Stimulated activated CD8-positive, alpha-beta memory T cell treated with anti-CD3 and anti-CD28 coated beads, Interleukin-7, amount 100 ng/mL, for 1 hour (primary cell): ENCODE measurements at places on chromosomes 12 and 14.

GRCh38 chr12:85016413-85016812 lies 19.7 kb downstream of the TSPAN19 start:
- no peak for DNase-seq

DNA sequence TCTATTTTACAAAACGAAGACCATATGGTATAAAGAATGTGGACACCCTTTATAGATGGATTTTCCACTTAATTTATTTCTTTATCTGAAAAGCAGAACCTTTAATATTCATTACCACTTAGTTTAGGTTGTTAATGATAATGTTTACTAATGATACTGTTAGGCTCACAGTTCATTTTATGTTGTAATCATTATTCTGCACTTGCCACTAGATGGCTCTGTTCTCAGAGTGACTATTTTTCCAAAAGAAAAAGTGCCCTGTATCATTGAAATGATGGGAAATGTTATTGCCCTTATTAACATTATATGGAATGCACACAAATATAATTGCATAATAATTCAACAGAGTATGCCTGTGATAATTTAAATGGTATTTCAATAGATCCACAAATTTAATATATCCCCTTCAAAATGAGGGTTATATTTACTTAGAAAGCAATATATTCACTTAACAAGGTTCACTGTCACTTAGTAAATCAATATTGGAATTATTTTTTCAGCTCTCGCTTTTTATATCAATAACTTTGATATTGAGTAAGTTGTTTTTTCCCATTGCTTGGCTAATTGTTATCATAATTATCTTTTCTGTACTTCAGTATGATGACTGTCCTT lies 95.7 kb downstream of the PDE3A start:
- no peak for DNase-seq

DNA sequence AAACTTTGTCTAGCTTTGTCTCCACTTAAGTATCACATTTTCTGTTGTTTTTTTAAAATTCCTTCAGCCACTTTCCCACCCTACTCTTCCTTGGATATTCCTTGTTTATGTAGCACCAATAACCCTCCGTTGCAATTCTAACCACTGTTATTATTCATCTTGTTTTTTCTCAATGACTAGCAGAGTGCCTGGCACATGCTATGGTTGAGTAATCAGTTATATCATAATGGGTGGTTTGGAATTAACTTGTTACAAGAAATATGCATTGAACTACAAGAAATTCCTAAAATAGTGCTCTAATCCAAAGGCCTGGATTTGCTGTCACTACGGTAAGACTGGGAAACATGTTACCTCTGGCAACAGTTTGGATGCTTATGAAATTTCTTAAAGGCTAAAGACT lies 756.6 kb downstream of the NOVA1 start:
- no peak for DNase-seq

DNA sequence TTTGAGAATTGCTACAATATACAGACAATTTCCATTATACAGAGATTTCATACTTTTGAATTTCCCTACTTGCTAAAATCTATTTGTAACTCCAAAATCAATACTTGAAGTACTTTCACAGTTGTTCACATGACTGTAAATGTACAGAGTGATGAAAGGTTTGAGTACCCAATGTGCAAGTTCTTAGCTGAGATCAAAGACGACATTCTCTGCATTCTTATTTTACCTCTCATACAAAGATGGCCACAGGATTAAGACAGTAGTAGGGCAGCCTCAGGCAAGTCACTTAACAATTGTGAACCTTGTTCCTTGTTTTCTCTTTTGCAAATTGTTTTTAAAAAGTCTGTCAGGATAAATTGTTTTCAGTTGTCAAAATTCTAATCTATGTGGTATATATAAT lies 255.9 kb upstream of the KITLG start:
- no peak for DNase-seq

DNA sequence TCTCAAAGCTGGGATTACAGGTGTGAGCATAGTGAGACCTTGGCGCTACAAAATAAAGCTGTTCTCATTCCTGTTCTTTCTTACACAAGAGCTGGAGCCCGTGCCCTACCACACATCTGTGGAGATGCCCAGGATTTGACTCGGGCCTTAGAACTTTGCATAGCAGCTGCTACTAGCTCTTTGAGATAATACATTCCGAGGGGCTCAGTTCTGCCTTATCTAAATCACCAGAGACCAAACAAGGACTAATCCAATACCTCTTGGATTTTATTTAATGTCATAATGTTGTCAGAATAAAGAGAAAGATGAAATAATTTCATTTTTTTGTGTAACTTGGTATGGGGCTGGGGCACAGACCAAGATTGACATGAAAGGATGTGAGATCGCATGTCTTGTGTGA lies 7.6 kb downstream of the PNP start:
- DNase-seq: no peak

- DNase-seq: no peak
Observed at GRCh38 chr12:107011519-107011918, 24.6 kb upstream of the MTERF2 start.

DNA sequence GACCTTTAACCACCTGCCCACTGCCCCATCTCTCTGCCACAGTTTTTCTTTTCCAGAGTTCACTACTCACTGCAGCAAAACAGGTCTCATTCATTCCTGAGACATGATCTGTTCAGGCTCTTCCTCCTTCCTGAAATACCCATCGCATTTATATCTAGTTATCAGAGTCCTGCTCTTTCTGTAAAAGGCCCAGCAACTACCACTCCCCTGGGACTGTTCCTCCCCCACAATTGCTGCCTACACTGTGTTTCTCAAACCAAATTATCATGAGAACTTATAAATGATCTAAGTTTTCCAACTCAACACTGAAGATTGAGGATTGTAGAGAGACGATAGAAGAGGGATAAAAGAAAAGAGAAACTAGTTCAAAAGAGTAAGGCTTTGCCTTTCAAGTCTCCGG lies 40.8 kb upstream of the EPS8 start:
- no peak for DNase-seq

GRCh38 chr12:53011889-53012288 lies 5.6 kb downstream of the EIF4B start:
- no peak for DNase-seq

- DNase-seq: no peak
Observed at GRCh38 chr14:103698380-103699260, 16.6 kb downstream of the XRCC3 start.

DNA sequence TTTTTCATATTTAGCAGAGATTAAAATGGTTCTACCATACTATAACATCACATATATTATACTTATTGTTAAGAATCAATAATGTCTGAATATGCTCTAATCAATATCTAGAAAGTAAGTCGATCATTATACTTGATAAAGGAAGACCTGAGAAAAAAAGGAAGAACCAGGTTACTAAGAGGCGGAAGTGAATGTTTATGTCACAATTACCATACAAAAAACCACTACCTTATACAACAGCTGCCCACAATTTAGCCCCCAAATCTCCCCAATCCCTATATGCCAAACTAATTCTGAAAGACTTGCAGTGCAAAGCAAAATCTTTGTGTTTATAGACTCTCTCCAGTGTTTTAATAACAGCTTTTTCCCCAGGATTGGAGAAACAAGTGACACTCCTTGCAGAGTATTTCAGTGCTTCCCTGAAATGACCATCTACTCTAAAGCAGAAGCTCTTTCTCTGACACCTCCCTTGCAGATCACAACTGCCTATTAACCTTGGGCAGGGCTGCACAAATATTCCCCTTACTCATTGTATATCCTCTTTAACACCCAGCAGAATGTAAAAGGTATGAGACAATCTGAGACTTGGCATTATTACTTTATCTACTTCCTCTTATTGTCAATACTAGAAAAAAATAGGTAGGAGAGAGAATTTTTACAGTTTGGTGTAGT lies 12.7 kb upstream of the SLC2A3 start:
- DNase-seq: no peak

DNA sequence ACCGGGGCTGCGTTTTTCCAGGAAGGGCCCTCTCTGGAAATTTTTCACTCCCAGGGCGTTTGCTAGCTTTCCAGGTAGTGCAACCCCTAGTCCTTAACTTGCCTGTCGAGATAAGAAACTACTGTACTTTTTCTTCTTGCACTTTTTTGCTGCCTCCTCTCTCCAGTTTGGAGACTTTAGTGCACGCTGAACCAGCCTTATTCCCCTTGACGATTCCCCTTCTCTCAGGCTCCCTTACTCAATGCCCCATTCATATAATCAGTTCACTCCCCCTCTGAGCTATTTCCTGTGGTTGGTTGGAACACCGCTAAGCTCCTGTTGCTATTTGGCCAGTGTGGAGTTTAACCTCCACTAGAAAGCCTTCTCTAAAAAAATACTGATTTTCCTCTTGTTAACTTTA lies 682 bp downstream of the CREBL2 start:
- DNase-seq: no peak

DNA sequence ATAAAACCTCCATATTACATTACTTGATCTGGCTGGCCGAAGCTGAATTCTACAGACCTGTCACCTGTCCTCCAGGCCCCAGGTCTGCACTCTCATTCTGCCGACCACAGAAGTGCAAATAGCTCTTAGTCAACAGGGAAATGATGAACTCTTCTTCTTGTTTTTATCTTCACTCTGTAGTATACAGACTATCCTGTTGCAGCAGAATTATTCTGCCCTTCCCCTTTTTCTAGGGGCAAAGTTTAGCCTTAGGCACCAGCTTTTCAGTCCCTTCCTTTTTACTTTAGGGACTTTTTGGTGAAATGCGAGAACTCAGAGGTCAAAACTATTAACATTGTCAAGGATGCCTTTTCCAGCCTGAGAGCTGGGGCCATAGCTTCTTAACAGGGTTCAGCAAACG lies 229.6 kb upstream of the EGLN3 start:
- no peak for DNase-seq

DNA sequence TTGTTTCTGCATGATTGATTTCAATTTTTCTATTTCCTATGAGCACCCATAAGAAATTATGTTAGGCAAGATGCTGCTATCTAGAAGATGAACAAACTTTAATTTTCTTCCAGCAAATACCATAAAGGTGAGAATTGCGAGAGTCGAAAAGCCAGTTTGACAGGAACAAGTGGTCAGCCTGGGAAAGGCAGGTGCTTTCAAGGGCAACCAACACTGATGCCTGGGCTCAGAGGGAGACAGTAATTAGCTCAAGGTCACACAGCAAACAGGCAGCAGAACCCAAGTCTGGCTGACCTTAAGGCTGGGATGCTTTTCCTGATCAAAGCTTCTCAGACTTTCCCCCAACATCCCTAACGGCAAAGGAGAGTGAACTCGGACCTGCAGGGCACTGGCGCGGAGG lies 6.8 kb upstream of the OTUB2 start:
- DNase-seq: no peak

DNA sequence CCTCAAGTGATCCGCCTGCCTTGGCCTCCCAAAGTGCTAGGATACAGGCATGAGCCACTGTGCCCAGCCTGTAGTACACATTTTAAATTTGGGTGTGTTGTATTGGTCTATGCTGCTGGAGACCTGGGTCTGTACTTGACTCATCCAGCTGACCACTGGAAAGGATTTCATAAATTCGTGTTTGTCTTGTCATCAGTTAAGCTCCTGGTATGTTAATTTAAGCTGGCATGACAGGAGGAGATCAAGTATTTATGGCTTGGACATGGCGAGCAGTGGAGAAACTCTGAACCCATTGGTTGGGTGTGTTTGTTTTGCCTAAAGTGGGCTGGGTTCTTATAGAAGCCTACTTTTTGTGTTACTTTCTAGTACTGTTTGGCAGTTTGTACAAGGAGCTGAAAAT lies 24.2 kb downstream of the YY1 start:
- DNase-seq: no peak

GRCh38 chr14:102781063-102781462 lies 3.8 kb downstream of the TRAF3 start:
- DNase-seq: no peak

DNA sequence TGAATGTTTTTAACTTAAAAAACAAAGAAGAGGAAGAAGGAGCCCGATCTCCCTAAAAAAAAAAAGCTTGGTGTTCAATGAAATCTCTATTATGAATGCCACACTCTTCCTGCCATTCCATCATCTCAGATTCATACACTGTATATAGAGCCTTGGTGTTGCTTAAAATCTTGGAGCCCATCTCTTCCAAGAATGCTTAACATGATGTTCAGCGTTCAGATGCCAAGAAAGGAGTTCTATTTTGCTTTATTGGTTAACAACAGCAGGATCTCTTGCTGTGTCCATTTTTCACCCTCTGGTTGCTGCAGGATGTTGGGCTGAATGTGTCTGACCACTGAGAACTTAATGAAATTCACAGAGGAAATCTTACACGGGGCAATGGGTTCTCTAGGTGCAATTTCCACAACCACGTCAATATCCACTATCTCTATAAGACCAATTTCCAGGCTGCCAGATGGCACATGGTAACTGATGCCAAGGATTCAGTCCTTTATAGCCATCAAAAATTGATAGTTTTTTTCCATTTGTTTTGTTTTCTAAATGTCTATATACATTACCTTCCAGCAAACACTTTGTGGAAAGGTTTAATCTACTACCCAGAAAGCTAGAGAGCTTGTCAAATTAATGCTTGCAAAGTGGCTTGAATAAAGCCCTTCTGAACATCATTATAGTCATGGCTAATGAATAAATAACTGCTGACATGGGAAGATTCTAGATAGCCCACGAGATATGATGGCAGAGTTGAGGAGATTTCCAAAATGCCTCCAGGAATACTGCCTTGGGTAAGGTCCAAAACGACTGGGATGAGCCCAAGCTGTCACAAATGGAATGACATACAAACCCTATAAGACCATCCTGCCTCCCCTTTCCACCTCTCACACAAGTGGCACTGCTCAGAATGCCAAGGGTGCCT lies 26.5 kb downstream of the RERG start:
- no peak for DNase-seq

DNA sequence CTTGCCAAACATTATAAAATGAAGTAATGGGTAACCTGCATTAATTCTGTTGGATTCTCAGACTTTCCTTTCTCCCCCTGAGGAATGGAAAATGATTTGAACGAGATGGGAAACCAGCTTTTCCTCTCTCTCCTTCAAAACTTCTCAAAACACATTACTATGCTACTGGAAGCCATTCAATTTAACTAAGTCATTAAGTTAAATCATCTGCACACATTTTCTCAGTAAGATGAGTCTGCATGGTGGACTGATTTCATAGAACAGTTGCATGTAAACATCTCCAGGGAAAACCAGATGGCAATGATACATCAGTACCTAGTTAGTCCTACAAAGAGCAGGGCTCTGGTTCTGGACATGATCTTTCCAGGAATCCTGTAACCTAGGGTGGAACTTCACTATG lies 59.9 kb downstream of the BMP4 start:
- DNase-seq: no peak

GRCh38 chr12:10735428-10735827 lies 12.3 kb upstream of the YBX3 start:
- DNase-seq: no peak

DNA sequence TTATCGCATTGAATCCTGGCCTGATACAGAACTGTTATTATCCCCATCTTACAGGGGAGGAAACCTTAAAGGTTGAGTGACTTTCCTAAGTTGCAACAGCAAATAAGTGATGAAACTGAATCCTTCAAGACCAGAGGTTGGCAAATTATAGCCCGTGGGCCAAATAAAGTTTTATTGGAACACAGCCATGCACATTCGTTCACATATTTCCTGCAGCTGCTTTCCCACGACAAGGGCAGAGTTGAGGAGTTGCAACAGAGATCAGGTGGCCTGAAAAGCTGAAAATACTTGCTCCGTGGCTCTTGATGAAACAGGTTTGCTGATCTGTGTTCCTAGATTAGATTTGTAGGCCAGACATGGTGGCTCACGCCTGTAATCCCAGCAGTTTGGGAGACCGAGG lies 126.7 kb downstream of the PHETA1 start:
- DNase-seq: no peak
